Stimulated activated CD4-positive, alpha-beta T cell treated with anti-CD3 and anti-CD28 coated beads, Interleukin-12 subunit alpha, Interleukin-12 subunit beta, amount 100 ng/mL, for 48 hours (primary cell): ENCODE measurements at places on chromosomes 3 and 15.
A peak's percentile ranks its signal among the peaks of the same experiment; 100 is the strongest.

GRCh38 chr3:150545419-150546225 is 674 bp downstream of the SERP1 start:
- peak; percentile 32 for DNase-seq

- no peak for DNase-seq
These were observed 42.9 kb downstream of the CDIN1 start for GRCh38 chr15:36622197-36622795.

GRCh38 chr15:31088672-31089367 is 12.7 kb downstream of the TRPM1 start:
- DNase-seq, result no peak

- no peak for DNase-seq
These were observed 215.1 kb upstream of the UBE2E1 start for GRCh38 chr3:23590424-23591273.

- no peak for DNase-seq
These were observed 212.4 kb upstream of the ZBTB20 start for GRCh38 chr3:115359536-115359935.

DNA sequence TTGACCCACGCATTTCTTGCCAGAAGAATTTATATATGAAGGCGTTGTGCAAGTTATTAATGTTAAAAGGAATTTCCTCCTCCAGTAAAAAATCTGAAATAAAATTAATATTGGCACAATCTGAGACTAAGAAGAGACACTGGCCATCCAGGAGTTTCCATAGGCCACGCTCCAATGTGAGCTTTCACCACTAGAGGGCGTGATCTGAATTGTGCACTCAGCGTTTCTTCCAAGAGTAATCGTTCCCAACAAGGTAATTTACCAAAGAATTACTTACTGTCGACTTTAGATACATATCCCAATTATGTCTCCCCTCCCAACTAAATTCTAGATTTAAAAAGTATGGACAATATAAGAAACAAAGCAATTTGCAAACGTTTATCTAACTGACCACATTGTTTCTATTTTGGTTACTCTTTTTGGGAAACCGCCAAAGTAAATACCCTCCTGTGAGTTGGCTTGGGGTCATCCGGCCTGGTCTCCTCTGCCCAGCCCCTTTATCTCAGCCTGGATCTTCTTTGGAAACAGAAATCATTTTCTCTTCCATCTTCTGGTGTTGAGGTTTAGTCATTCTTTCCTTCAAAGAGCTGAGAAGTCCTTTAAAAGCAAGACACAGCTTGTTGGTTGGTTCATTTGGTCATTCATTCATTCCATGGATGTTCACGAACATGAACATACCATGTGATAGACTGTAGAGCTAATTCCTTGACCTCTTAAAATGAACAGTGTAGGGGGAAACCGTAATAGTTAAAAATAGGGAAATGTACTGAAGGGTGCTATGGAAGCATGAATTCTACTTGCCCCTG is 26.2 kb downstream of the POLR2M start:
- DNase-seq, result peak; percentile 35

GRCh38 chr3:19149368-19149767 is 1.1 kb downstream of the KCNH8 start:
- no peak for DNase-seq

- DNase-seq, result no peak
These were observed 109.9 kb upstream of the BCL6 start for GRCh38 chr3:187855131-187855530.

GRCh38 chr15:31452595-31453557 is 126.2 kb downstream of the KLF13 start:
- no peak for DNase-seq
